GM19239 (cell line): ENCODE measurements at places on chromosomes 11 and 22.

- no peak for DNase-seq
Observed at GRCh38 chr11:15852179-15852578, 504.2 kb downstream of the SOX6 start.

DNA sequence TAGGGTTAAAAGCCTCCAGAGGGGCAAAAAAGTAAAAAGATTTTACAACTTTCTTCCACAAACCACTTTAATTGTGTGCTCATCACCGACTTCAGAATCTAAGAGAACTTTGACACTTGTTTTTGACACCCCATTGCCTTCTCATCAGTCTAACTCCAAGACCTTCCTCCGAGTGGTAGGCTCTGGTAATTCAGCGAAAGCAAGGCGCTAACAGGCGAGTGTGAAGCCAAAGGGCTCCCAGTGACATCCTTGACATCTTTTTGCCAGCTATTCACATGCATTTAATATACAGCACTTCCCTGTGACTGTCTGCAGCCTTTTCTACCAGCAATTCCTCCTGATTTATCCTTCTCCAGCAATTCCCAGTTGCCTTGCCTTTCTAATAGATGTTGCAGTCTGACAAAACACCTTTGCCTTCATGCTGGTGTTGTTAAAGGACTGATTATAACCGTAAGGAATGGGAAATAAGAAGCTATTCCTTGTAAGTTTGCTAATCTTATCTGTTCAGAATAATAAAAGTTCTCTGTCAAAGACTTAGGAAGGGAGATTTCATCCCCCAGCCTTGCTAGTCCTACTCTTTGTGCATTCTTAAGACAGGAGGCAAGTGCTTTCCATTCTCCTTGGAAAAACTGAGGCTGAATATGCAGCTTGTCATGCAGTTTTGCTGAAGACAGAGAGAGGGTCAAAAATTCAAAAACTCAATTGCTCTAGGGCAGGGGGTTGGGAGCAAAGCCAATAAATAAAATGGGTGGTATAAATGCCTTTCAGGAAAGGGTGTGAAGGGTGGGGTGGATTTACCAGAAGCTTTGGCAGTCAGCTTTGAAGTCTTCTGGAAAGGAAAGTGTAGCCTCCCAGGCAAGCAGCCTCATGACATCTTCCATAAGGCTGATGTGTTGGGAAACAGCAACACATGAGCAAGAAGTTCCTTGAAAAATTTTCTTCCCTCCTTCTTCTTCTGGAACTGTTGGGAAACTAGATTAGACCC lies 39.1 kb downstream of the SNX19 start:
- no peak for DNase-seq

DNA sequence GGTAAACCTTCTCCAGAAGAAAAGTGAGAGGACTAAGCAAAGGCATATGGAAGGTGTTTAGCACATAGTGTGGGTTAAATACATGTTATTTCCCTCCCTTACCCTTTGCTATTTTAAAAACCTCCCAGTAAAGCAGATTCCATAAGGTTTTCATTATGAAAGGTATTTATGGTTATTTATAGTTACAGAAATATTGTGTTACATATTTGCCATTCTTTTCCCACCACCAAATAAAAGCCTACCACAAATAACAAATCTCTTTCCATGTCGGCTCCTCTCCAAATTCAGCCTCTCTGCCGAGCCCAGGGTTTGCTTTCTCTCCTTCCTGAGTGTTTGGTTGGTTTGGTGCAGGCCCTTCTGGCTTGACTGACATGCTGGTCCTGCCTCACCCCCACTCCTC lies 64.4 kb downstream of the INSC start:
- no peak for DNase-seq

DNA sequence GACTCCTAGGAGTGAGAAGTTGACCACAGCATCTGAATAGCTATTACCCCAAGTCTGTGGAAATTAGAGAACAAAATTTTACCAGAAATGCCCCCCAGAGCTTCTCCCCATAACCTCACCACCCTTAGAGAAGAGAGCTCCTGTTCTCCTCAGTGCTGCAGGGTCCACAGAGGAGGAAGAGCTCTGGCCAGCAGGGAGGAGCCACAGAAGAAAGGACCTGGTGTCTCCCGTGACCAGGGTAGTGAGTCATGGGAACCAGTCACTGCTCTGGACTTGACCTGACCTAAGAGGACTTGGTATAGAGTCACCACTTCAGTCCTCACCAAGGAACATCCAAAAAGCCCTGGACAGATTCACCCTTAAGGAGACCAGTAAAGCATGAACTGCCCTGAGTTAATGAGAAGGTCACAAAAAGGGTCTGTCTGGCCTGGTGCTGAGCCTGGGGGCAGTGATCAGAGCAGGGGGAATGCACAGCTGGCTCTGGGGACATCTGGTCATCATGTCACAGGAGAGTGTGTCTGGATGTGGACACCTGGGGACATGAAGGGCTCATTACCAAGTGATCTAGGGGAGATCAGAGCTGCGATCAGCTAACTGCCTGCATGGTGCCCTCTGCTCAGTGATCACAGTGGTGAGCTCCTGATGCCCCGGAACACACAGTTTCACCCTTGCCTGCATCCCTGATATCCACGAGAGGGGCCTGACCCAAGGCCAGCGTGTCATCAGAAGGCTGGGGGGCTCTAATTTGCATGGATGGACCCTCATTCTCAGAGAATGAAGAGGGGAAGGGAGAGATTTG lies 103.3 kb upstream of the TOP3B start:
- no peak for DNase-seq

DNA sequence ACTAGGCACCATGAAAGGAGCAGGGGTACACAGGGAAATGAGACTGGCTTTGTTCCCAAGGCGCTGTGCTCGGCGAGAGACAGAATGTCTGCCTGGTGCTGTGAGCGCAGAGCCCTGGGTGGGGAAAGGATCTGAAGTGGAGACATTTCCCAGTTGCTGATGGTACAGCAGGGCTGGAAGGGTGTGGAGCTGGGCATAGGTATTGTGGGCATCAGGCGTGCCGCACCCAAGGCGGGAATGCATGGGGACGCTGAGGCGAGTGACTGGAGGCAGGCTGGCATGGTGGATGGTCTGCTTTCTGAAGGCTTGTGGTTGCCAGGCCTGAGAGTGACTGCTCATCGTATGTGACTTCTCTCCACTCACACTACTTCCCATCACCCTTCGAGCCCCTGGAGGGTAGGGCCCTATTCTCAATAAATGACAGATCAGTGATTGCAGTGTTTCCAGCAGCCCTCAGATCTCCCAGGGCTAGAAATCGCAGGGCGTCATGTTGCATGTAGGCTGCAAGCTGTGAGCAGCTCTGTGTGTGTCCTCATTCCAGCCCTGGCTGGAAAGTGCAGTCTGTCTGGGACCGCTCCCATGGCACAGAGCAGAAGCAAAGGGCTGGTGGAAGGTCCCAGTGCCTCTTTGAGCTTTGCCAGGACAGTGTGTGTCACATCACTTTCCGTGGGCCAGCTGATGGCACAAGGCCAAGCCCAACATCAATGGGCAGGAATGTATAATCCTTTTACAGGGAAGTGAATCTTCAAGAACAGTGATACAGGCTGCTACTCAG lies 67.7 kb downstream of the TBC1D22A start:
- DNase-seq, result no peak

- no peak for DNase-seq
Observed at GRCh38 chr11:119759324-119759723, 30.3 kb upstream of the NECTIN1 start.

DNA sequence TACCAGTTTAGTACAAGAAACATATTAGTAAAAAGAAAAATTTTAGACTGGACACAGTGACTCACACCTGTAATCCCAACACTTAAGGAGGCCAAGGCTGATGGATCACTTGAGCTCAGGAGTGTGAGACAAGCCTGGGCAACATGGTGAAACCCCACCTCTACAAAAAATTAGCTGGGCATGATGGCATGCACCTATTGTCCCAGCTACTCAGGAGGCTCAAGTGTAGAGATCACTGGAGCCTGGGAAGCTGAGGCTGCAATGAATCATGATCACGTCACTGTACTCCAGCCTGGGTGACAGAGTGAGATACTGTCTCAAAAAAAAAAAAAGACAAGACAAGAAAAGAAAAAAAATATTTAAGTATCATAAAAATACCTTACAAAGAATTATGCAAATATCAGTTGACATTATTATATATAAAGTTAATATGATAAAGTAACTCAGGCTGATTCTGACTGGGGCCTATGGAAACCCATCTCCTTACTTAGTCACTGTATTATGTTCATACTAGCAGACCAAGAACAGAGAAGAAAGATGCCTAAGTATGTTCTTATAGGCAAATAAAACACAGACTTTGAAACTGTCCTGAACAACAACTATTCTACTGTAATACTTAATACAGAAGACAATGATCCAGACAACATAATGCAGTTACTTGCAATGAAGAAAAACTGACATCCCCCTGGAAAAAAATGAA lies 27.3 kb downstream of the FAM168A start:
- no peak for DNase-seq

DNA sequence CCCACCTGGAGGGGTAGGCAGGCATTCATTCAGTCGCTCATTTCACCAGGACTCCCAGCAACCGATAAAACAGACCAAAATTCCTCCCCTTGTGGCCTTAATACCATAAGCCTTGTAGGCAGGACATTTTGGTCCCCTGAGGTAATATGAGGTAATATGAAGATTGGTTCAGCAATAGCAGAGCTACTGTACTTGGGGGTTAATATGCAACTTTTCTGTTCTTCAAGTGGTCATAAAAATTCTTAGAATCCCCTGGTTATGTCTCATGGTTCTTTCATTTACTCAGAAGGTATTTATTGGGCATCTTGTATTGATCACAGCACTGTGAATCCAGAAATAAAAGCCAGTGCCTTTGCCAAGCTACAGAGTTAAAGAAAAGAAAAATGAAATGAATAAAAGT lies 29.8 kb downstream of the SHISA8 start:
- DNase-seq, result no peak

DNA sequence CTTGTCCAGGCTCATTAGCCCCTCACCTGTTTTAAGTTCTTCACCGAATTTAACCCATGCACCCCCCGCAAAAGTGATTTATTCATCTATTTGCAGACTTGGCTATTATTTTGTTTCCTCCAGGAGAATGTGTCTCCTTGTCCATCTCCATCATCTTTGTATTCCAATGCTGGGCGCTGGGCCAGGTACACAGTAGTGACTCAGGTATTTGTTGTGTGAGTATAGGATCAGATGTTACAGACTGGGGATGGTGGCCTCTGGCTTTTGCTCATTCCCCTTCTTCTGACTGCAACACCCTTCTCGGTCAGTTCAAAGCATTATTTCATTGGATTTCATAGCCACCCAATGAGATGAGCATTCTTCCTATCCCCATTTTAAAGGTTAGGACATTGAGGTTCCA lies 408.2 kb downstream of the MN1 start:
- DNase-seq, result no peak

DNA sequence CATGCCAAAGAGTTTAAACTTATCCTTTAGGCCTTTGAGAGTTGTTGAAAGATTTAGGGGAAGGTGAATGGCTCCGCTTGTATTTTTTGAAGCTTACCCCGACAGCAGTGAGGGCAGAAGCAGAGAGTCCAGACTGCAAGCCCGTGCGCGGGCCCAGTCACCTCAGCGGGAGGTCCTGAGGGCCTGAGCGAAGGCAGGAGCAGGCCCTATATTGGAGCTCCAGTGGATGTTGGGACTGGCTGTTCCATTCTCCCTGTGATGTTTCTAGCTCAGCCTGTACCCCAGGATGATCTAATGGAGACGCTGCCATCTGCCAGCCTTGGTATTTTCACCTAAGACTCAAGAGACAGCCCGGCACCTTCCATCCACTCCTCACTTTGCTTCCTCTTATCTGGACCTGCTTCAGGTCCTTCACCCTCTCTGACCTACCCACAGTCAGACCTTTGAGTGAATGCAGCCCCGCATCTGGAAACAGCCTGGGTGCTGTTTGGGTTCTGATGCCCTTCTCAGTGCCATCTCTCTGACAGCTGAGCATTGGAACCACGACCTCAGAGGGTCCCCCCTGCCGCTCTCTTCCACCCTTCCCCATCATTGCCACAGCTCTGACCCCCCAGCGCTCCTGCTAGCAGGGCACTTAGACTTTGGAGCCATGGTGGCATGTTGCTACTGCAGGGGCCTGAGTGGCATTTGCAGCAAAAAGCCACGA lies 628.2 kb upstream of the CADM1 start:
- DNase-seq, result no peak

DNA sequence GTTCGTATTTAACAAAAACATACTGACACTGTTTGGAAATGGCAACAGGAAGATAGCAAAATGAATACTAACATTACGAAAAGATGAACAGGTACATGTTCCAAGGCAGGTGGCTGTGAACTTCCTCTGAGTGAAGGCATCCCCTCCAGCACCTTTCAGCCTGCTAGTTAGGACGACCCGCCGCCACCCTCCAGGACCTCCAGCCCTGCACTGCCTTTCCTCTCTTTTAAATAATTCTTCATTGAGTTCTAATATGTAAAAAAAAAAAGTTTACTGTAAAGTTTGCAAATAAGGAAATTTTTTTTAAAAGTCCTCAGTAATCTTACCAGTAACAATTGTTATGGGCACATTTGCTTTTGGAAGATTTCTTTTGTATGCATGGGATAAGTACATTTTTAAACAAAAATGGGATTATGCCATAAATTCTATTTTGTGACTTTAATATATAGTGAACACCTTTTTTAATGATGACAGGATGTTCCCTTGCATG lies 6.0 kb downstream of the NEAT1 start:
- DNase-seq, result no peak

GRCh38 chr11:73338279-73338678 lies 30.2 kb downstream of the ARHGEF17 start:
- no peak for DNase-seq

GRCh38 chr11:2462543-2462985 lies 17.8 kb downstream of the KCNQ1 start:
- no peak for DNase-seq

GRCh38 chr22:30217698-30218560 lies 28.6 kb downstream of the LIF start:
- no peak for DNase-seq

GRCh38 chr11:121814962-121815361 lies 301.1 kb downstream of the BLID start:
- no peak for DNase-seq

DNA sequence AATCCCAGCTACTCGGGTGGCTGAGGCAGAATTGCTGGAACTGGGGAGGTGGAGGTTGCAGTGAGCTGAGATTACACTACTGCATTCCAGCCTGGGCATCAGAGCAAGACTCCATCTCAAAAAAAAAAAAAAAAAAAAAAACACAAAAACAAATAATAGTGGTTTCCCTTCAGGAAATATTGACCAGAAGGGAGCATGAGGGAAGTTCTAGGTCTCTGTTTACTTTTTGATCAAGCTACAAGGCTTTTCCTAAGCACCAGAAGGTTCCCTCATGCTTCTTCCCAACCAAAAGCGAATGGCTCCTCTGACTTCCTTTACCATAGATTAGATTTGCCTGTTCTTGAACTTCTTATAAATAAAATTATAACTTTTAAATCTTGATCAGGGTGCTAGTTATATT lies 18.3 kb downstream of the MYO18B start:
- no peak for DNase-seq

- no peak for DNase-seq
Observed at GRCh38 chr11:33877038-33877437, 14.8 kb downstream of the LMO2 start.

DNA sequence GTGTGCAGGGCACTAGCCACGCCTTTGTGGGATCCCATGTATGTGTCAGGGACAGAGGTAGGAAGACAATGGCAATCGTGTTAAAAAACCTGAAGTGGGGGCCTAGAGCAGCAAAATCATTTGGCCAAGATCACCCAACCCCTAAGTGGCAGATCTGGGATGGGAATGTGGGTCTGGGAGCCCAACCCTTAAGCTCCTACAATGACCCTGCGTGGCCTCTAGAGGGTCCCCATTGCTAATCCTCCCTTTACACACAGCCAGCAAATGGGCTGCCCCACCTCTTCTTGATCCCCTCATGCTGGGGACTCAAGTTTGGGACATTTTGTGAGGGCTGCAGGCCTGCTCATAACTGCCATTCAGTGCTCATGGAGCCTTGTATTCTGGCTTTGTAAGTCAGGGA lies 73.2 kb upstream of the SUSD2 start:
- DNase-seq, result no peak

GRCh38 chr11:68643585-68643984 lies 40.8 kb upstream of the GAL start:
- no peak for DNase-seq
